ENCODE measurements at places on chromosomes 2 and 18.

DNA sequence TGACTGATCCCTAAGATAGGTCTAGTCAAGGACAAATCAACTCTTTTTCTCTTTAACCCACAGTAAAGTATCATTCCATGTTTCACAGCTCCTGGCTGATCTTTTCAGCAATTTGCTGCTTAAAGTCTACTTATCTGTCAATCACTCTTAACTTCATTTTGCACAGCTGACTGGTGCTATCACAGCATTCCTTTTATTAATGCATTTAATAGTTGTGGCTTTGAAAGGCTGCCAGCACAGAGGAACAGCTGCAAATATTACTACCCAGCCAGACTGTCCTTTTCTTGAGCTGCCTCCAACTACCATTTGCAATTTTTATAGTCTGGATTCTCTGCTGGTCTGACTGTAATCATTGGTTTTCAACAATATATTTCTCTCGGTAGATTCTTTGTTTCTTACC is 303.5 kb downstream of the STK39 start:
- DNase-seq = no peak

DNA sequence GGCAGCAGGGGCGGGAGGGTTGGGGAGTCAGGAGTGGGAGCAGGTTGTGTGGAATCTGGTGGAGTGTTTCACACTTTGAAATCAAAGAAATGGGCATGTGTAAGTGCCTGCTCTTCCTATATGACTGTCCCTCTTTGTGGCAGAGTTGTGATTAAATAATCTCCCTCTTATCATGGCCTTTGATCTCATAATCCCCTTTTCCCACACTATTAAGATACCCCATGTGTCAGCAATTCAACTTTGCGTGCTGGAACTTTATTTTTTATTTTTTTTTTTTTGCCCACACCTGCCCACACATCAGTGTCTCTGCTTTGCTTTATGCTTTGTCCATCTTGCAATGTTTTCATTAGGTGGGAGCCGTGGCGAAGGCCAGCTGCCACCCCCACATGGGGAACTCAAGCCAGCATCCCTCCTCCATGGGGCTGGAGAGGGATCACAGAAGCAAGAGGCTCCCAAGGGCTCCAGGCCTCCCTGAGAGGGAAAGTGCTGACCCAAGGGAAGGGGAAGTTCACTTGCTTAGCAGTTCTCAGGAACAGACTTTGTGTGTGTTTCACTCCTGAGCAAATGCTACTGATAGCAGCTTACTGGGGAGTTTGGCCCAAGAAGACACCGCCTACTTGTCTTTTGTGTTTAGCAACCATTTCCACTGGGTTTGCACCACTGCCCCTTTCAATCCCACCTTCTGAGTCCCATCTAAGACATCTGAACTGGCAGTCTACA is 243.4 kb downstream of the BCL11A start:
- DNase-seq = no peak

DNA sequence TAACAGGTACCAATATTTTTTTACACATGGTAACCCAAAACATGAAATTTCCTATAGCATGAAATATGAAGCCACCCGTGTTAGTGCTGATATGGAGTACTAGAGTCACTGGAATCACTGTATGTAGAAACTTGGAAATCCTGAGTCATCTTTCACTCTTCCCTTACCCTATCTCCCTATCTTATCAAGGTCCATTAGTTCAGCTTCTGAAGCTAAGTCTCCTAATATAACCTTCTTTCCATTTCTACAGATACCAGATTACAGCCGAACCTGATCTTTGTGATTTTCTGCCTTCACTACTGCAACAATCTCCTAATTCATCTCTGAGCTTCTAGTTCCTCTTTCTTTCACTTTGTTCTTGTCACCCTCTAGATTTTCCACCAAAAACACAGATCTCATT is 59.0 kb downstream of the SEPTIN10 start:
- DNase-seq = no peak

DNA sequence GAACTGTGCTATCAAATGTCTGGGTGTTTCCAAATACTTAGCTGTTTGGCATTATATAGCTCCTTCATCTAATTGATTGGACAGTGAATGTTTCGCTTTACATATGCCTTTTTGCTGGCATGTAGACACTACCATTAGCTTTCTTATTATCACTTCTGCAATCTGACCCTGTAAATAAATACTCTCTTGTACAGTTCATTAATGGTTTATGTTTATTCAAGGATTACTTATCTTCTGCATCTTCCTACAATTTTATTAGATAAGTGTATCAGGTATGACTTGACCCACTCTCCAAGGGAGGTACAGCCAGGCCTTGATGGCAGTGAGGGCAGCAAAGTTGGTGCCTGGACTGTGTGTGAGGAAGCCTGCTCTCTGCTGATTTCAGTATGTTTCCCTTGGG is 614.1 kb upstream of the SETBP1 start:
- no peak for DNase-seq

- DNase-seq = no peak
Observed at GRCh38 chr2:149421791-149422190, 91.4 kb downstream of the LYPD6 start.

GRCh38 chr2:186526281-186526680 is 40.2 kb downstream of the ZC3H15 start:
- no peak for DNase-seq

DNA sequence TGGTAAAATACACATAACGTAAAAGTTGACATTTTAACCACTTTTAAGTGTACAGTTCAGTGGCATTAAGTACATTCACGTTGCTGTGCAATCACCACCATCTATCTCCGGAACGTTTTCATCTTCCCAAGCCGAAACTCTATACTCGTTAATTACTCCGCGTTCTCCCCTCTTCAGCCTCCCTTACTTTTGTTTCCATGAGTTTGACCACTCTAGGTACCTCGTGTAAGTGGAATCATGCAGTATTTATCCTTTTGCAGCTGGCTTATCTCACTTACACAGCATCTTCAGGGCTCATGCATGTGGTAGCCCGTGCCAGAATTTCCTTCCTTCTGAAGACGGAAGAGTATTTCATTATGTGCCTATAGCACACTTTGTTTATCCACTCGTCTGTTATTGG is 225.2 kb downstream of the SLC4A3 start:
- DNase-seq = no peak

GRCh38 chr18:25455646-25456045 is 103.7 kb upstream of the ZNF521 start:
- no peak for DNase-seq

DNA sequence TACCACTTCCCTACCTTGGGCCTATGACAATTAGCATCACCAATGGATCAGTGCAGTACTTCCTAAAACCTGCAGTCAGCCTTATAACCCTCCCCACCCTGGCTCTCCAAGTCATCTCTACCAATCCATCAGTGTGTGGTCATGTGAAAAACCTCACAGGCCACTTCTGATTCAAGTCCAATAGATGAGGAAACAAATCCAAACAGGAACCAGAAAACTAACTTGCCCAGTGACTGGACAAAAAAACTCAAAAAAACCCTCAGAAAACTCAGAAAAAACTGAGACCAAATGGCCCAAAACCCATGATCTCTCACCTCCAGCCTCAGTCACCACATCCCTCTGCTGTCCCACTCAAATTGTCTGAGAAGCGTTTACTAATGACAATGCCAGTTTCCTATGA is 43.3 kb downstream of the TGFA start:
- DNase-seq = no peak

GRCh38 chr2:62309465-62310091 is 113.7 kb downstream of the B3GNT2 start:
- DNase-seq = peak; percentile 19

DNA sequence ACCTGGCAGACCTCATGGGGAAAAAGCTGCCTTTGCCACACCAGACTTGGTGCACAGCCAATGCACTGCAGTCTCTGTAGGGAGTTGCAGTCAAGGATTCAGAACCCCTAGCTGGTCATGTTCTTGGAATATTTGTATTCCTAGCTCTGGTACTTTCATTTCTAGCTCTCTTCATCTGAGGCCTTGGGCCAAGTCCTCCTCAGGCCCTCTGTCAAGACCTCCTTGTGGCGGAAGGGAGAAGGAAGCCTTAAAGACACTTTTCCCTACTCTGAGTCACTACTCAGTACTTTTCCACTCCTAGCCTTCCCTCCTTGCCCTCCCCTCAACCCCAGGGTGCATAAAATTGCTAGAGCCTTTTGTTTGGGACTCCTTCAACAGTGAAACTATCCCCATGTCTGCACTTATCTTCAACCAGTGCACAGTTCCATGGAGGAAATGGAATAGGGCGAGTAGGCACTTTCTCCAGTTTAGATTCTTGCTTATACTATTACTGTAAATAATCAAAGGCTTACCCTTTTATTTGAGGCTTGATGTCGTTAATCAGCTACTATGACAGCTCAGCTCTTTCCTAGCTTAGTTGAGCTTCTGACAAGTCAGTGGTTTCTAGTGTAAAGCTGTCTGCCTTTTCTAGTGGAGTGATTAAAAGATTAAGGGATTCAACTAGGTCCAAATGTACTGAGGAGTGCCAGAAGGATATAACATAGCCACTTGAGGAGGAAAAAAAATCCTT is 15.8 kb downstream of the M1AP start:
- no peak for DNase-seq

- DNase-seq = no peak
Observed at GRCh38 chr2:23760736-23761135, 166.2 kb downstream of the ATAD2B start.

DNA sequence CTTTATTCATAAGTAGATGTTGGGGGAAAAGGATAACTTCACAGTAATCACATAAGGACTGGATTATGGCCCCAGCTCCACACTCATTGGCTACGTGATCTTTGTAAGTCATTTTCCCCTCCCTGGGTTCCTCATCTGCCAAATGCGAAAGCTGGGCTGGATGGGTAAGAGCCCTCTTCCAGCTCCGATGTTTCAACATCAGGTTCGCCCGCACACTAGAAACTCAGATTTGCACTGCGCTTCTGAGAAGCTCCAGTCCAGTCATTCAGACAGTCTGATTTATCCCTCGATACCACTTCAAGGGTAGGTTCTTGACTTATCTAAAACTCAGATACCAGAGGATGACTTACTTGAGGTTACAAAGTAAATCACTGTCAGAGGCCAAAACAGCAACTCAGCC is 31.0 kb upstream of the RMDN2 start:
- DNase-seq = no peak

- DNase-seq = no peak
Observed at GRCh38 chr2:136247204-136247950, 129.4 kb upstream of the CXCR4 start.

GRCh38 chr2:126668254-126668653 is 12.3 kb downstream of the GYPC start:
- no peak for DNase-seq

DNA sequence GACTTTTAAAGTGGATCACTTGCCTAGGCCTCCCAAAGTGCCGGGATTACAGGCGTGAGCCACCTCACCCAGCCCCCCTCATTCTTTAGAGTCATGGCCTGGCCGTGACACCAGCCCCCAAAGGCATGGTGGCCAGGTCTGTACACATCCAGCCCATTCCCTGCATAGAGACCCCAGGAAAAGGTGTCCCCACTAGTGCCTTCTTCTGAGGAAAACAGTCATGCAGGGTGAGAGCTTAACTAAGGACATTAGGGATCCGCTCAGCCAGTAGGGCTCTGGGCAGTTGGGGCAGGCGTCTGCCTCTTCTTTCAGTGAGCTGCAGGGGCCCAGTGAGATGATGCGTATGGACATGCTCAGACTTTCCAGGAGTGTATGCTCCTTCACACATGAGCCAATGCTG is 5.7 kb upstream of the AMER3 start:
- no peak for DNase-seq

DNA sequence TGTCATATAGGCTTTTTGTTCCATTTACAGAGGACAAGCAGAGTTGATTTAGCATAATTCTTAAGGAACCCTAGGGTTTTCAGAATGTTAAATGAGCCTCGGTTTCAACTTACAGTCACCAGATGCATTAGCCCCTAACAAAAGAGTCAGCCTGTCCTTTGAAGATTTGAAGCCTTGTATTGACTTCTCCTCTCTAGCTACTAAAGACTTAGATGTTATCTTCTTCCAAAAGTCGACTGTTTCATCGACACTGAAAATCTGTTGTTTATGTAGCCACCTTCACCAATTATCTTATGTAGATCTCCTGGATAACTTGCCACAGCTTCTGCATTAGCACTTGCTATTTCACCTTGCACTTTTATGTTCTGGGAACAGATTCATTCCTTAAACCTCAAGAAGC is 31.6 kb upstream of the SOX11 start:
- no peak for DNase-seq

DNA sequence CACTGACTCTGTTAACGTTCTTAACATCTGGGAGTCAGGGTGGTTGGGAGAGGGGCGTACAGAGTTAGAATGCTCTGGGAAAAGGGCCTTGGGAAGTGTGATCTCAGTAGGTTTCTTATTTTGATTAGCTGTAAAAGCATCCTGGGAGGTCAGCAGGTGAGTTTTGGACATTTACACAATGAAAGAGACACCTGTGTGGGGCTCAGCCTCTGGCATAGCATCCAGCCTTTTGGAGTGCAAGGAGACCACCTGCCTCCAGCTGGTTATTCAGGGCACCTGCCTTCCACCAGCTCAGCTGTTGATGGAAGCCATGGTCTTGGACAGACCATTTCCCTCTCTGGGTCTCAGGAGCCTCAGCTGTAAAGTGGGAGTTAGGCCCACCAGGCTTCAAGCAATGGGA is 49.7 kb downstream of the ACAA2 start:
- no peak for DNase-seq

- no peak for DNase-seq
Observed at GRCh38 chr2:218663901-218664300, 4.4 kb downstream of the BCS1L start.

DNA sequence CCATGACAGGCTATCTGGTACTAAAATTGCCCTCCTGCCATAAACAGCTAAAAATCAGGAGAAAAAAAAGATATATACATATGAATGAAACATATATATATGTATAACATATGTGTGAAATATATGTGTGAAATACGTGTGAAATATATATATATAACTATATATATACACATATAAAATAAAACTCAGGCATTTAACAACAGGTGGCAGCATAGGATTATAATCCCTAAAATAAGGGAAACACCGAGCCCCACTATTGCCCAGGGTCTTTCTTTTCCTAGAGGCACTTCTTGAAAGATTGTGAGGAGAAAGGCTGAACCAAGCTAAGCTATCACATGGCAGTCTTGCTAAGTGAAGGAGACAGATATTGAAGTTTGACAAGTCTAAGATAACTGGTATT is 65.9 kb upstream of the CYTIP start:
- DNase-seq = no peak

Measured in T-cell (primary cell).